NCI-H2081 treated with DMSO at 0.1 percent for 48 hours (cell line): ENCODE measurements at places on chromosomes 1 and 21.

GRCh38 chr1:1219341-1219740 is 5.4 kb upstream of the TNFRSF4 start:
- DNase-seq = no peak

GRCh38 chr1:38576241-38576640 is 283.3 kb downstream of the RRAGC start:
- no peak for DNase-seq

- DNase-seq = no peak
Observed at GRCh38 chr1:173570370-173571007, 32.4 kb downstream of the SLC9C2 start.

DNA sequence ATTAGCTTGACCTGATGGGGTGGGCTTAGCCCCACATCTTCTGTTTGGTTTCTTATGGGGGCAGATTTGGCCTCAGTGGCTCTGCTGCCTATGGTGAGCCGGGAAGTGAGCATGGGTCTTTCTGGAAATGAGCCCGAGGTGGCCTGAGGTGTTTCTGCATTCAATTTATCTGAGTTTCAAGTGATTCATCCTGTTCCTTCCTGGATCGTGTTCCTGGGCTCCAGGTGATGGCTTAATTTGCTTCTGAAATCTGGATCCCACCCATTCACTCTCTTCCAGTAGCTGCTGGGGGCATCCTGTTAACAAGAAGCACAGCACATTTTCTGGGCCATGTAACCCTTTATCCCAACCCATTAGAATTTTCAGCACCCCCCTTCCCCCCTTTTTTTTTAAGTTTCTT is 324.6 kb downstream of the CAMTA1 start:
- no peak for DNase-seq

GRCh38 chr1:155186067-155186793 is 12.6 kb downstream of the TRIM46 start:
- DNase-seq = no peak

DNA sequence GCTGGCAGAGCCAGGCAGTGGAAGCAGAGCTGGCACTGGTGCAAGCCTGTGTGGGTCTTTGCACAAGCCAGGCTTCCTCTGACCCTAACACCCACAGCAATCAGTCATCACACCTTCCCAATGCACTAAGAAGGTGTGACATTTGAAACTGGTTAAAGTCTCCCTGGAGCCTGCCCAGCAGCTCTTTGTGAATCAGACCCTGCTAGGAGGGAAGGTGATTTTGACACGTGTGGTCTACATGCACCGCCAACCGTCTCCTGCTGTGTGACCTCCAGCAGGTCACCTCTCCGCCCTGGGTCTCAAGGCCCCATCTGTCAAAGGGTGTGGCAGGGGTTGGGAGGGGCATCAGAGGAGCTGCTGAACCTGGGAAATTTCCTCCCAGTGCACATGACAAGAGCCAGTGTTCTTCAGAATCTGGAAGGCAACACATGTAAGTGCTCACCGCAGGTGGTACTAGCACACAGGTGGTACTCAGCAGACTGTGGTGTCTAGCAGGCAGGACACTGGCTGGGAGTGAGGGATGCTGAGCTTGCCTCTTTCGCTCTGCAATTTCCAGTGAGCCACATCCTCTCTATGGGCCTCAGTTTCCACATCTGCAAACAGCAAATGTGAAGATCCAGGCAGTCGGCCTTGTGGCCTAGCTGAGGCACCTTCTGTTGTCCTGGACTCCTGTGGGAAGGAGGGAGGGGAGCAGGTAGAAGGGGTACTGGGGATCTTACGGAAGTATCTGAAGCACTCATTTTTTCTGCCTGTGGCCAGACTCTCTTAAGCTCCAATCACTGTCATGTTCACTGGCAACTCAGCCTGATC is 123.2 kb downstream of the DMRTB1 start:
- DNase-seq = no peak

GRCh38 chr1:151514366-151514765 is 3.2 kb downstream of the CGN start:
- DNase-seq = no peak

DNA sequence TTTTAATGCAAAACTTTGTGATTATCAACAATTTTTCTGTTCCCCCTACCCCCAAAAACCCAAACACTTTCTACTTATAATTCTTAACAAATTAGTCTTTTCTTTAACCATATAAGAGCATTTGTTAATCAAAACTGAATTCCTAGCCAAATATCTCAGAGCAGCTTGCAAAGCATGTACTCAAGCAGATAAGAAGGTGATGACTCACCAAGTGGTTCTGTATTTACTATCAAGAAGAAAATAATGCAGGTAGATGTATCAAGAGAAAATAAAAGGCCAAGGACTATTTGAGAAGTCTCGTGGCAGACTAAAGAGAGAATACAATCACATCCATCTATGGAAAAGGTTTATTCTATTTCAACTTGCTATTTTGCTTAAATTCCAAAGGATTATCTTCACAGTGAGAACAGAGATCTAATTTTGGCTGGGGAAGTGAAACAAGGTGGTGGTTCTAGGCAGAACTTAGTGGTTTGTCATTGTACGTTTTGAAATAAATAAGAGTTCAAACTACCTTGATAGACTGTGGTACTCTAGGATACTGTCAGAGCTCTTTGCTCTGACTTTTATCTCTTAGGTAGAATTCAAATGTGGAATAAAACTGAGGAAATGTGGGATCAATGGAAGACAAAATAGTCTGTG is 94.7 kb upstream of the NRIP1 start:
- DNase-seq = no peak

DNA sequence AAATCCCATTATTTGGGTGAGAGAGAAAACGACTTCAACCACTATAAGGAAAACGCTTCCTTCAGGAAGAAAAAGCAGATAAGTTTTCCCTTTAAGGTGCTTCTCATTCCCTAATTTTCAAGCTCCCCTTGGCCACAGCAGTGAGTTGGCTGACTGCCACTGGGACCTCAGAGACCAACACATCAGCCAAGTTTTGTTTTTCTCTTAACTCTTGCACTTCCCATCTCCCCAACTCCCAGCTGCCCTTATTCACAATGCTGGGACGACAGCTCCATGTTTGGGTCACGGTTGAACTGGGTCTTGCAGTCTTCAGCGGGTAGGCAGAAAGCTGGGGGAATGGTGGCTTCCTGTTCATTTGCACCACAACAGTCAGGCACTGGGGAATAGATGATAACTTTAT is 18.9 kb downstream of the SGIP1 start:
- DNase-seq = no peak

- no peak for DNase-seq
Observed at GRCh38 chr1:34520111-34520510, 234.7 kb upstream of the GJB5 start.

- DNase-seq = no peak
Observed at GRCh38 chr1:239736479-239736878, 350.1 kb downstream of the CHRM3 start.
